Renal cortical epithelial cell (primary cell): ENCODE measurements at places on chromosomes 13 and 19. TPM values are rescaled to one million over a fixed set of nuclear protein-coding genes. Genes with fewer than 3 reads are reported as not detected.
A peak's percentile ranks its signal among the peaks of the same experiment; 100 is the strongest.

DNA sequence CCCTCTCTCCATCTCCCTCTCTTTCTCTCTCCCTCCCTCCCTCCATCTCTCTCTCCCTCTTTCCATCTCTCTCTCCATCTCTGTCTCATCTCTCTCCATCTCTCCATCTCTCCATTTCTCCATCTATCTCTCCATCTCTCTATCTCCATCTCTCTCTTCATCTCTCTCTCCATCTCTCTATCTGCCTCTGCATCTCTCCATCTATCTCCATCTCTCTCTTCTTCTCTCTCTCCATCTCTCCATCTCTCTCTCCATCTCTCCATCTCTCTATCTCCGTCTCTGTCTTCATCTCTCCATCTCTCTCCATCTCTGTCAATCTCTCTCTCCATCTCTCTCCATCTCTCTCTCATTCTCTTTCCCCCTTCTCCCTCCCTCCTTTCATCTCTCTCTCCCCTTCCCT lies 56.1 kb upstream of the NFIC start:
- no peak for DNase-seq

DNA sequence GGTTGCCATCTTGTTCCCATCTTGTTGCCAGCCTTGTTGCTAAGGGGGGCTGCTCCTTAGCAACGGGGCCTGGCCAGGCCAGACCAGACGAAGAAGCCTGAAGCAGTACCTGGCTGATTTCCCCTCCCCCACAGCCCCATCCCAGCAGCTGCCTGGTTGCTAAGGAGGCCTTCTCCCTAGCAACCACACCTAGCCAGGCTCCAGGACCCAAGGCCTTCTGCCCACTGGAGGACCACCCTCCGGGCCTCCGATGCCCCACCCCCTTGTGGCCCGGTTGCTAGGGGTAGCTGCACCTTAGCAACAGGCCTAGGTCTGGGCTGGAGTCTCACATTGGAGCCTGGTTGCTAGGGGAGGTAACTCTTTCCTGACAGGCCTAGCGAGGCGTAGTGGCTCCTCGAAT lies 3.9 kb downstream of the PRRG2 start:
- no peak for DNase-seq

- no peak for DNase-seq
Observed at GRCh38 chr19:39303373-39304184, 7.4 kb downstream of the IFNL1 start.

DNA sequence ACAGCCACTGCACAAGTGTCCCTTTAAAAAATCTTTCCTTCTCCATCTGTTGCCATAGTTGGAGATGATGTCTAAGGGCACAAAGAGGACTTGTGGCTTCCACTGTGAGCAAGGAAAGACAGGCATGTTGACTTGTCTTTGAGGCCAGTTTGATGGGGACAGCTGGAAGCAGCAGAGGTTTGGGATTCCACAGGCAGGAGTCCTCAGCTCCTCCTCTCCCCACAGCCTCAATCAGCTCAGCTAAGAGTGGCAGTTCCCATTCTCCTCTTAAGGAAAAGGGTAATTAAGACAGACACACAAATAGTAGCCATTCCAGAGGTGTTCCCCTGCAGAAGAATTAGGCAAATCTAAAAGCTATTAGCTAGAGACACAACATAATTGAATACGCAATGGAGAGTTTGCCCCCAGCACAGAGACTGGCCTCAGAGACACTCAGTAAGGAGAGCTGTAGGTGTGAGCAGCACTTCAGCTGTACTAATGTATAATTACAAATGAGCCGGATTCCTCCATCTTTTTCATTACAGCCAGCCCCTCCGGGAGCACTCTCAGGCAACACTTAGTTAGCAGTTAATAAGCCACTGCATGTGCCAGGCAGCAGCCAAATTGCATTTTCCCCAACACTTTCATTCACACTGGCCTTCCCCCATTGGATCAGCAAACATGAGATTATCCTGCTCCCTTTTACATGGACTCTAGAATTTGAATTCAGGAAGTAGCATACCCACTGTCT lies 434.0 kb downstream of the FOXO1 start:
- no peak for DNase-seq

- DNase-seq: no peak
Observed at GRCh38 chr13:42378383-42378780, 106.4 kb downstream of the AKAP11 start.

- DNase-seq: peak; percentile 4
Observed at GRCh38 chr19:50252111-50252886, 48.9 kb downstream of the MYH14 start.

GRCh38 chr13:54758795-54759194 lies 1730.2 kb downstream of the OLFM4 start:
- DNase-seq: no peak

DNA sequence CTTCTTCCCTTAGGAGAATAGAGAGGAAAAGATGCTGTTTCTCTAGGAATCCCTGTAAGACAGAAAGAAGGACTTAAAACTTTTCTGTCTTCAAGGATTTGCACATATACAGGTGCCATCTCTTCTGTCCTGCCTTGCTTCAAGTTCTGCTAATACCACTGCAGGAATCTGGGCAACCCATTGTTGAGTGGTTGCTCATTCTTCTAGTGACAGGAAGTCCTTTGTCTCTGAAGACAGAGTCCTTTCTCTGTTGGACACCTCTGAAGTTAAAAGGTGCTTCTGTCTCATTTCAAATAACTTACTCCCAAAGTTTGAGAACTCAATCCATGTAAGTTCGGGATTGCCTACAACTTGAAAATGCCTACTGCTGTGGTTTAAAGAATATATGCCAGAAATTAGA lies 114.4 kb upstream of the TMTC4 start:
- DNase-seq: no peak

DNA sequence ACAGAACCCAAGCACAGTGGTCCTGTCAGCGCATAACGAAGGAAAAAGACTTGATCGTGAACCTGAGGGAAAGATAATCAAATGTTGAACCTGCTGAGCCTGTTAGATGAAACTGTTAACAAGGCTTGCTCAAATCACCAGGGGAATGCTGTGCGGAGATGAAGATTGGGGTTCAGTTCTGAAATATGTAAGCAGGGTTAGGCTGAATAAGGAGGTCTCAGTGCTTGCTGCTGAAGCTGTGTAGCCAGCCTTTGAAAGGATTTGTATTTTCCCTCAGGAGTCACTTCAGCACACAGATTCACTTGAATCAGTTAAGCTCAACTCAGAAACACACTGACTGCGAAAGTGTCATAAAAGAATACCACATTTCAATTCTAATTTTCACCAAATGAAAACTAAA lies 793.5 kb downstream of the OLFM4 start:
- no peak for DNase-seq

GRCh38 chr13:30804474-30804873 lies 69.1 kb downstream of the ALOX5AP start:
- DNase-seq: no peak

DNA sequence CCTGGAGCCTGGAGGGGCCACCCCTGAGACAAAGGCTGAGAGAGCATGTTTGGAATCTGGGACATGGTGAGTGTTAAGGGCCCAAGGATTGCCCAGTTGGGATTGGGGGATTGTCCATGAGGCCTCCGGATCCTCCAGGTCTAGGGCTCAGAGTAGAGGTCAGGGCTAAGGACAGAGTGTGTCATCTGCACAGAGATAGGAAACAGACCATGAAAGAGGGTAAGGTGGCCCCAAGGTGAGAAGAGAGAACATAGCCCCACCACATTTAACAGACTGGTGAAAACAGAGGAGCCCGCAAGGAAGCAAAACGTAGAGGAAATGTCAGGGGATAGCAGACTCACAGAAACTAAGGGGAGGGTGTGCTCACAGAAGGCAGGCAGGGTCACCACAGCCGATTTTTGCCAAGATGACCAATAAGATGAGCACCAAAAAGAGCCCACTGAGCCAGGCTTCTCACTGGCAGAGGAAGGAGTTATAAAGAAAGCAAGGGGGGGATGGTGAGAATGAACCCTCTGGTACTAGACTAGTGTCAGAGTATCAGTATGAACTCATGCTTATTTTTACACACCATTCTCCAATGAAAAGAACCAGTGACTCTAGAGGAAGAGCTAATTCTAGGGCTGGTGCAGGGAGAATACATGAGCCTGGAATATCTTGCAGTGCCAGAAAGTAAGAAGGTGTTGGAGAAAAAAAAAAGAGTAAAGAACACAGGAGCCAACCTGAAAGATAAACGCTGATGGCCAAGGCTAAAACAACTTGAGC lies 17.5 kb downstream of the DYRK1B start:
- no peak for DNase-seq

TEAD2 gene
- total RNA-seq: 28.0 and 34.2 TPM in 2 replicates

COX7A1 gene
- 1.1 and 2.8 TPM in 2 replicates for total RNA-seq

LGALS7B gene
- 3.6 TPM in 1 of 2 replicates, not detected in the other for total RNA-seq

ZNF506 gene
- 20.8 and 38.4 TPM in 2 replicates for total RNA-seq

IGFL3 gene
- not detected in 2 replicates for total RNA-seq

CYP4F8 gene
- not detected in 2 replicates for total RNA-seq

FGF22 gene
- 0.10 TPM in 1 of 2 replicates, not detected in the other for total RNA-seq

ZNF20 gene
- 8.2 and 16.3 TPM in 2 replicates for total RNA-seq

BRSK1 gene
- 0.52 and 4.5 TPM in 2 replicates for total RNA-seq
